Foreskin keratinocyte (primary cell): ENCODE measurements at places on chromosomes 7 and 10. TPM values are rescaled to one million over a fixed set of nuclear protein-coding genes. Genes with fewer than 3 reads are reported as not detected.

DNA sequence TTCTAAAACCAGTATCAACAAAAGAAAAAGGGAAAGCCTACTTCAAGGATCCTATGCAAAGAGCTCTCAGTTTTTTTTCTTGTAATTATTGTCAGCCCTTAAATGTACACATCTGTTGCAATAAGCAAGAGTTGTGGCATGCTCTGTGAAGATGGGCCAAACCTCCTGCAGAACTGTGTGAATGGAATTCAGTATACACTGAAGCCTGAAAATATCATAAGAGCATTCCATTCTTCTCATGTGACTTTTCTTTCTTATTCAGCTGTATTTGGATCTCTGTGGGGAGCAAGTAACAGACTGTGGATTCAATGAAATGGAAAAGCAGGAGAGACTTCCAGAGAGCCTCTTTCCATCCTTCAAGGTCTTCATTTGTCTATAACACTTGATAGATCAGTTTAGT, 130.7 kb downstream of the SAMD9 start:
- DNase-seq: peak; percentile 64

- DNase-seq: no peak
Measured at GRCh38 chr10:79132681-79133381, 64.1 kb downstream of the ZMIZ1 start.

GRCh38 chr10:132810807-132811700, 25.1 kb upstream of the NKX6-2 start:
- DNase-seq: no peak

- DNase-seq: no peak
Measured at GRCh38 chr7:153070141-153070540, 310.6 kb downstream of the ACTR3B start.

- no peak for DNase-seq
Measured at GRCh38 chr7:47387506-47387905, 194.4 kb downstream of the TNS3 start.

DNA sequence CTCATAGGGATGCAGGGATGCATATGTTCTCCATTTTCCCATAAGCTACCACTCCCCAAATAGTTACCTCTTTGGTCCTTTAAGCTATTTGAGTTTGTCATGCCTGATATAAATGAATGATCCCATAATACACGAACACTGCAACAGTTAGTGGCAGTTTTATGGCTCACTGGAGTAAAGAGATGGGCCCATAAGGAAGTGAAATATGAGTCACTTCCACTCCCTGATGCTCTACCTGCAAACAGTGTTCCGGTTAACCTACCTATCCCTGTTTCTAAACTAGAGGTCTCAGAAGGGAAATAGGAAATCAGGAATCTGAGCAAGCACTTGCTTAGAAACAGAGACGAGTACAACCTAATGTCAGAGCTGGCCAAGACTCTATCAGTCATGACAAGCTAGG, 71.7 kb downstream of the CALD1 start:
- no peak for DNase-seq

GRCh38 chr10:71345694-71346093, 26.6 kb downstream of the SLC29A3 start:
- DNase-seq: no peak

- DNase-seq: no peak
Measured at GRCh38 chr10:119454990-119455389, 87.5 kb downstream of the RGS10 start.

DNA sequence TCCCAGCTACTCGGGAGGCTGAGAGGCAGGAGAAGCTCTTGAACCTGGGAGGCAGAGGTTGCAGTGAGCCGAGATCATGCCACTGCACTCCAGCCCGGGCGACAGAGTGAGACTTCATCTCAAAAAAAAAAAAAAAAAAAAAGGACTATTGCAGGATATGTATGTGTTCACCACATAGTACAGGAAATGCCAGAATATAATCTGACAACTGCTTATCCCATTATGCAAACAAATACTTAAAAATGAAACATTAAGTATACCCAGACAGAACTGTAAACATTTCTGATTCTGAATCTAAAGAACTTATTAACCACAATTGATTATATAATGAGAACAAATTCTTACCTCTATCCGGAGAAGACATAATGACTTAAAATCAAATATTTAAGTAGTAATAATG, 18.7 kb downstream of the DKK1 start:
- no peak for DNase-seq

GRCh38 chr10:46236941-46237681, 49.7 kb upstream of the ANTXRL start:
- DNase-seq: no peak

DNA sequence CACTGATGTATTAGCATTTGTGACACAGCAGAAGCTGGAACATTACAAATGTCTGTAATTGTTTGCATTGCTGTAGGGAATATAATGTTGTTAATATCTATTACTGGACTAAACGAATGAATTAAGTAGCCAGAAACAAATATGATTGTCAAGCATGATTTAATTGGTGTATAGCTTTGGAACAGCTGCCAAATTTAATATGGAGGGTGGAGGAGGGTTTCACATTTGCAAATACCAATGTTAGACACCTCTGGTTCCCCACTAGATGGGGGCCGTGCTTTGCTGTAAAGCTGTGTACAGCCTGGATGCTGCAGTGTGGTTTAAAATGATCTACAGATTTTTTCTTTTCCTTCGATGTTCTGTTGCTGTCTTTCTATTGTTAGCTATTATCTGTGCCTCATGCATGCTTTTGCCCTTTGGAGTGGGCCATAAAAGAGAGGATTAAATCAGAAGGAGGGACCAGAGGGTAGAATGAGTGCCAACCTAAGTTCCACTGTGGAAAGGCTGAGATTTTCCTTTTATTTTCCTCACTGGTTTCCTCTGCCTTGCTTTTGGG, 23.1 kb downstream of the DNAJB9 start:
- no peak for DNase-seq

GRCh38 chr10:11145495-11145855, 127.8 kb downstream of the CELF2 start:
- no peak for DNase-seq

GRCh38 chr10:130454543-130455000, 318.4 kb downstream of the GLRX3 start:
- no peak for DNase-seq

- DNase-seq: no peak
Measured at GRCh38 chr7:1045069-1046063, 1.0 kb downstream of the GPR146 start.

DNA sequence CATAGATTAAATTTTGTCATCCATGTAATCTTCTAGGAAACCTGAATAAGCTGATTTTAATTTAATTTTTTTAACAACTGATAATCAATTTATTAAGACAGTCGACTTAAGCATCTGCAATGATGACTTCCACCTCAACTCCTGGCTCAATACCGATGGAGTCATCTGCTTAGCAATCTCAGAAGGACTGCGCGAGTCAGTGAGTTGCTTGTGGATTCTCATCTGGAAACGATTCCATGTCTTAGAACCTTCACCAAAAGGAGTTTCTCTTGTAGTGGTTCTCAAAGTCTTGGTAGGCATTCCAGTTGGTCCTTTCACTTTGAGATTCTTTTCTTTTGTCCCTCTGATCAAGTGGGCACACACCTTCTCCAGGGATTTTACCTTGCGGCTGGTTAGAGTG, 85.5 kb downstream of the XRCC2 start:
- DNase-seq: no peak

WDR91 gene
- 17.8 and 21.7 TPM in 2 replicates for total RNA-seq

RADIL gene
- total RNA-seq: 0.04 and 0.07 TPM in 2 replicates

TLL2 gene
- 0.54 and 0.60 TPM in 2 replicates for total RNA-seq

TUBB8 gene
- 0.07 TPM in 1 of 2 replicates, not detected in the other for total RNA-seq

DBNL gene
- total RNA-seq: 140 and 145 TPM in 2 replicates

TSPAN33 gene
- total RNA-seq: 1.4 and 4.5 TPM in 2 replicates

DYNC1I1 gene
- 0.10 and 0.21 TPM in 2 replicates for total RNA-seq
